ENCODE measurements at places on chromosomes 16 and 17.

- no peak for DNase-seq
Measured at GRCh38 chr17:74446551-74447500, 14.9 kb downstream of the GPRC5C start.

GRCh38 chr16:72128701-72129100 is 35.1 kb downstream of the DHX38 start:
- DNase-seq: no peak

GRCh38 chr17:35088356-35088880 is 24.9 kb upstream of the RFFL start:
- DNase-seq: peak; percentile 61

- no peak for DNase-seq
Measured at GRCh38 chr16:21281698-21282389, 3.8 kb upstream of the CRYM start.

DNA sequence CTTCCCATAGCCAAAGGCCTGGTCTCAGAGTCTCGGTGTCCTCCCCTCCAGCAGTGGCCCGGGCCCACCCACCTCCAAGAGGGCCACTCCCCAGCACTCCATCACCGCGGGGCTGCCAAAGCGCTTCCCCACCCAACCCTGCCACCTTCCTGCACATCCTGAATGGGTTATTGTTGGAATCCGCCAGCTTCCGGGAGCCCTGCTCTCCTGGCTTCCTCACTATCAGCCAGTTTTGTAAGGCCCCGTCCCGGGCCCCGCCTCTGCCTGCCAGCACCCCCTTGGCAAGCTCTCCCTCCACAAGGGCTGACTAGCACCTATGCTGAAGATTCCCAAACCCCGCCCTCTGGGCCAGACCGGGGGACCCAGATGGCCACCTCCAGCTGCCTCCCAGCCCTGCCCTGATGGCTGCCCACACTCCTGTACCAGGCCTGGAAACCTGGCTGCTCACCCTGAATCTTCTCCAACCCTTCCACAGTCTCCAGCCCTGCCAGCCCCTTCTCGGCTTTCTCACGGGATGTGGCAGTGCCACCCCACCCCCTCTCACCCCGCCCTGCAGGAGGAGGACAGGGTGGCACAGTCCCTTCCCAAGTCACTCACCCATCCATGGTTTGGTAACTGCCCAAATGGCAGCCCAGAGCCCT is 14.4 kb downstream of the MYBBP1A start:
- DNase-seq: no peak

GRCh38 chr17:61135782-61136181 is 263.9 kb upstream of the TBX2 start:
- no peak for DNase-seq

GRCh38 chr16:48978501-48978900 is 303.1 kb downstream of the CBLN1 start:
- DNase-seq: no peak

- DNase-seq: peak; percentile 33
Measured at GRCh38 chr17:81832608-81833159, 407 bp downstream of the MCRIP1 start.

DNA sequence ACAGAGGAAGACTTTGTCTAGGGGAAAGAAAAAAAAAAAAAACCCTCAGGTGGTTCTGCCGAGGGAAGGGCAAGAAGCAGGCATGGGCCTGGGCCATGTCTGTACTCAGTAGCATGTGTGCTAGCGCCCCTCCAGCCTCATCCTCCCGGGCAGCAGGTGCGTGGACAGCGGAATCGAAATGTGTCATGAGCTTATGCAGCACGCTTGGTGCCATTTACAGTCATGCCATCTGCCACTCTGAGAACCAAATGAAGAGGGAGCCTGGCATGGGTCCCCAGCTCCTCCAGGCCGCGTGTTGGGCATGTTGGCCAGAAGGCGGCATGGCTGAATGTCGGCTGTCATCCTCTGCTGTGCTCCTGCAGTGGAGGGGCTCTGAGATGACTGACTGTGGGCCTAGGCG is 31.4 kb downstream of the CRAMP1 start:
- no peak for DNase-seq

DNA sequence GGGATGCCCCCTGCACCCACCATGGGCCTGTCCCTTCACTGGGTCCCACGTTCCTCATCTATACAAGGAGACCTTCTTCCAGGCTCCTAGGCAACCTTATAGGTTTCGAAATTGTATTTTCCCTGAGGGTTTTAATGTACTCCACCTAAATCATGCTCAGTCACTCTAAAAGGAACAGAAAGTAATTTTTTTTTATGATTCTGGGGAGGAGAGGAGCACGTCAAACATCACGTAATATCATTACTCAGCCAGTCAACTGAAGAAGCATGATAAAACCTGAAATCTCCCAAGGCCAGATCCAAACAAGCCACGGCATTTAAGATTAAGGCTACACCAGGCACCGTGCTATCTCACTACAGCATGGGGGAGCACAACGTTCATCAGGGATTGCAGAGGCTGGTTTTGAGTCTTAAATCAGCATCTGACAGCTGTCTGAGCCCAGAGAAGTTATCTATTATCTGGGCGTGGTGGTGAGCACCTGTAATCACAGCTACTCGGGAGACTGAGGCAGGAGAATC is 3.9 kb upstream of the TMEM114 start:
- DNase-seq: peak; percentile 6

- peak; percentile 79 for DNase-seq
Measured at GRCh38 chr16:2160915-2161551, 5.5 kb downstream of the TRAF7 start.

- DNase-seq: no peak
Measured at GRCh38 chr17:77427391-77427991, 286.7 kb downstream of the SEC14L1 start.

GRCh38 chr16:6493555-6493954 is 839.1 kb upstream of the RBFOX1 start:
- DNase-seq: no peak

- no peak for DNase-seq
Measured at GRCh38 chr16:17439580-17439979, 31.2 kb downstream of the XYLT1 start.

DNA sequence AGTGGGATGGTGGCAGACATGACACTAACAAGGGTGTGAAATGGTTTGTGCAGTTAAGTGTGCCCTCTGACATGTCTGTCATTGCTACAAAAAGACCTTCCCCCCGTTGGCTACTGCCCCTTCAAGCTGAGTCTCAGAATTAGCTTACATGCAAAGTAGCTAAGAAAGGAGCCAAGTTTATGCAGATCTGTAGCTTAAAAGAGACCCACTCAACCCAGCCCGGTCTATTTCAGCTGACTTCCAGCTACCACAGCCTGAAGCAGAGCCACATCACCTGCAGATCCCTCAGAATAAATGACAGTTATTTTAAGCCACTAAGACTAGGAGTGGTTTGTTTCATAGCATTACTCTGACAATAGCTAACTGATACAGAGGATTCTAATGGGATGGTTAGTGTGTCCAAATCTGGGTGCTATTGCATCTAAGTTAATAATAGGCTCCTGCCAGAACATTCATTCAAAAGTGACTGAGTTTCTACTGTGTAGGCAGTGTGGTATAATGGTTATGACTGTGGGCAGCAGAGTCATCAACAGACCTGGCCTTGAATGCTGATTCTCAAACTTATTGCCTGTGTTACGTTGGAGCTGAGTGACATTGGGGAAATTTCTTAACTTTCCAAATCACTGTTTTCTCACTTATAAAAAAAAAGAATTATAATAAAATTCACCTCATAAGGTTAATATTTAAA is 11.7 kb downstream of the C17orf67 start:
- no peak for DNase-seq

- no peak for DNase-seq
Measured at GRCh38 chr17:51672065-51672464, 411.7 kb downstream of the UTP18 start.

- DNase-seq: no peak
Measured at GRCh38 chr17:77528516-77529327, 388.0 kb downstream of the SEC14L1 start.

GRCh38 chr16:73426433-73427160 is 378.7 kb upstream of the ZFHX3 start:
- DNase-seq: no peak

DNA sequence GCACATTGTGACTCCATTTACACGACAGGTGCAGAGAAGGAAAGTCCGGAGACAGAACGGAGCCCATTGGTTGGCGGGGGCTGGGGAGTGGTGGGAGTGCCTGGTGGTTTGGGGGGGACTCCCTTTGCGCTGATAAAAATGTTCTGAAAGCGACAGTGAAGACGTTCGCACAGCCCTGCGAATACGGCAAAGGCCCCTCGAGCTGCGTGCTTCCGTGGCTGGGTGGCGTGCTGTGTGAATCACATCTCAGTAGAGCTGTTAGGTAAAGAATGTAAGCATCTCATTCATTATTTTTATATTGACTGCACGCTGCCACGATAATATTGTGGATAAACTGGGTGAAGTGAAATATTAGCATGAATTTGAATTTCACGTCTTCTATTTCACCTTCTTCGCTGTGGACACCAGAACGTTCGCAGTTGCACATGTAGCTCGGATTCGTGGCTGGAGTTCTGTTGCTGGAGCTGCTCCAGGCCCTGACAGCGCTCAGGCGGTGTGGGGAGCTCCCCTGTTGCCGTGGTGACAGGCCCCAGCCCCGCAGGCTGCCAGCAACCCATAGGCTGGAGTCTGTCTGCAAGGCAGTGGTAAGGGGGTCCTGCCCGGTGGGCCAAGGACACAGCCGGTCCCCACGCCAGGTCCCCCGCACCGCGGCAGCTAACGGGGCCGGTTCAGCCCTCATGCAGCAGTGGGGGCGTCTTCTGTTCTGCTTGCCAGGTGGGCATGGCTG is 44.6 kb downstream of the SOX8 start:
- no peak for DNase-seq

DNA sequence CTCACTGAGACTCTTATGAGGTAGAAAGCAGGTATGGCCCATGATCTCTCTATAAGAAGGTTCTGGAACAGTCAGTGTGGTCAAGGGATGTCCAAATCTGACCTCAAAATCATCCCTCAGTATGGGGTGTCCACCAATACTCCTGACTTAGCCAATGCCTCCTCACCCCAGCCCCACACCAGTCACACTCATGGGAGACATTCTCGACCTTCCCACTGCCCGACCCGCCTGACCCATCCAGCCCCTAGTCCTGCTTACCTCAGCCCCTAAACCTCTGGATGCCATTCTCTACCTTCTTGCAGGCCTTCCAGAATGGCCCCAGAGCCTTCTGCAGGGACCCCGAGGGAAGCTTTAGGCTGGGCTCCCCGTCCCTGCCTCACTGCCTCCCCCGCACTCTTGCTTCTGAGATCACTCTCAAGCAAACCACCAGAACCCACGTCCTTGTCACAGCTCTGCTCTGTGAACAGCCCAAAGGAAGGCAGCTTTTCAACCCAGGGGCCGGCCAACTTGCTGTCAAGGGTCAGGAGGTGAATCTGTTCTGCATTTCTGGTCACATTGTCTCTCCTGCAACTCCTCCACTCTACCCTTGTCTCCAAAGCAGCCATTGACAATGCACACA is 44.9 kb upstream of the RBFOX3 start:
- no peak for DNase-seq

DNA sequence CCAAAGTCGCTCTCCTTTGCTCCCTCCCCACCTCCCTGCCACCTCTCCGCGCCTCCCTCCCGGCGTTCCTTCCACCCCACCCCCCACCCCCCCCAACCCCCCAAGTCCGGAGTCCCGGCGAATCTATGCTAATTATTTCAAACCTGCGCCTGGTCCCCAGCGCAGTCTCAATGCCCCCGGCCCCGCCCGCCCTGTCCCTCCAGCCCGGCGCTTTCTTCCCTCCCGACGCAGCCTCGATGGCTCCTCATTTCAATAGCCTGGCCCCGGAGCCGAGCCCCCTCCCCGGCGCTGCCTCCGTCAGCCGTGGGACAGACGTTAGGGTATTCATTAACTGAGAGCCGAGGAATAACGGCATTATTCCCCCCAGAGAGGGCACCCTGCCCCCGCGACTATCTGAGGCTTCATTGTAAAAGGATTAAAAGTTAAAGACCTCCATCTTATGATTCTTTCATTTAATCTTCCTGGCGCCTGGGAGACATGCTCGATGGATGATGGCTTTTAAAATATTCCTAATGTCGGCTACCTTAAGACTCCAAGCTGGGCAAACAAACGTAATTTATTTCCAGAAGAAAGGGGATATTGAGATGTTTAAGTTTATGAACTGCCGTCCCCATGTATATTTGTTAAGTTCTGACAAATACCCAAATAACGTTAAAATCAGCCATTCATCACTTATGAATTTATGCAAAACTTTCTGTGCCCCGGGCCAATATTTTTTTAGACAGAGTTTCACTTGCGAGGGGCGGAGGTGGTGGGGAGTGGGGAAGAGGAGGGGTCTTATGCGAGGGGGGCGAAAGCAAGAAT is 3.4 kb downstream of the NOG start:
- DNase-seq: no peak

GRCh38 chr17:1347589-1348323 is 52.3 kb downstream of the YWHAE start:
- DNase-seq: no peak

- DNase-seq: no peak
Measured at GRCh38 chr17:9269350-9270035, 248.2 kb downstream of the NTN1 start.

DNA sequence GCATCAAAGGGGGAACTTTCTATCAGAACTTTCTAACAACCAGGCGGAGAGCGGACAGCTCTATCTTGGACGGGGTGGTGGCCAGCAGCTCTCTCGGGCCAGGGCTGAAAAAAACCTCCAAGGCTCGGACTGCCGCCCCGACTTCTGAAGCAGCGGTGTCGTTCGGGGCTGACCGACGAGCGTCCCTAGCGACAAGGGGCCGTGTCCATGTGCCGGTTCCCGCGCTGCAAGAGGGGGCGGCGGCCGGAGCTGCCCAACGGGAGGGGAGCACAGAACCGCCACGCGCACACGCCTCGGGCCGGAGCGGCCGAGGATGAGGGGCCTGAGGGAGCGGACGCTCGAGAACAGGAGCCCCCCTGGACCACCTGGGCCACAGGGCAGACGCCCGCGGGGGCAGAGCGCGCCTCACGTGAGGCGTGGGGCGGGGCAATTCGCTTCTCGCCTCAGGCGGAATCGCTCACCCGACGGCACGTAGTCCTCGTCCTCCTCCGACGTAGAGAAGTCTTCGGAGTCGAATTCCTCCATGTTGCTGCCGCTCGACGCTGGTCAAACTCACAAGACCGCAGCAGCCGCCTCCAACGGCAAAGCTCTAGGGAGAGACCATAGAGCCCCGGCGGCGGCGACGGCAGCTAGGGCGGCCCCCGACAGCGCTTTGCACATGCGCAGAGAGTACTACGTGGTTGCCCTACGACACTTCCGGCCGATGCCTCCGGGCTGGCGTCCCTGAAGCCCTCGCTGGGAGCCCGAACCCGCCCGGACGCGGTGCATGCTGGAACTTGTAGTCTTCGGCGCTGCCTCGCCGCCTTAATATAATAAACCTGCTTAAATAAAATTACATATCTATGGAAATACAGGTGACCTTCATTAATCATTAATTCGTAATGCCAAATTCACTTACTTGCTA is at the start of gene CFDP1:
CFDP1 (minus strand) TSS at position 676 of the 904 bp plus-strand sequence; CDS start at position 525, 151 bp downstream.
- DNase-seq: peak; percentile 96

DNA sequence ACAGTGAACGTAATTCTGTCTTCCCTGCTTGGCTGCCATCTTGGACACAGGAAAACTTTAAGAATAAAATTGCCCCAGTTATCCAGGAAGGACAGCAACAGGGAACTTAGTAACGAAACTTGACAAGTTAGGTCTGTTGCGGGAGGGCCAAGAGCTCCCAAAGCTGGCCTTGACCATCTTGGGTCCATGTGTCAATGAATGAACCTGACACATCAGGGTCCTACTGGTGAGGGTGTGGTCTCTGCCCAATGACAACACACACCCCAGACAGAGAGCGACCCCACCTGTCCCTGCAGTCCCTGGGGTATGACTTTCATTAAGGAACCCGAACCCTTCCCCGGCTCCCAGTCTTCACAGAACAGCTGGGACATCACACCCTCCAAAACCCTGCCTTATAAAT is 96.3 kb downstream of the NDE1 start:
- no peak for DNase-seq

- no peak for DNase-seq
Measured at GRCh38 chr16:7339700-7340099, 7.1 kb downstream of the RBFOX1 start.

Data from GM12865 (cell line).